Type B pancreatic cell (in vitro differentiated cells): ENCODE measurements at places on chromosomes 2 and 18. TPM values are rescaled to one million over a fixed set of nuclear protein-coding genes. Genes with fewer than 3 reads are reported as not detected.

DNA sequence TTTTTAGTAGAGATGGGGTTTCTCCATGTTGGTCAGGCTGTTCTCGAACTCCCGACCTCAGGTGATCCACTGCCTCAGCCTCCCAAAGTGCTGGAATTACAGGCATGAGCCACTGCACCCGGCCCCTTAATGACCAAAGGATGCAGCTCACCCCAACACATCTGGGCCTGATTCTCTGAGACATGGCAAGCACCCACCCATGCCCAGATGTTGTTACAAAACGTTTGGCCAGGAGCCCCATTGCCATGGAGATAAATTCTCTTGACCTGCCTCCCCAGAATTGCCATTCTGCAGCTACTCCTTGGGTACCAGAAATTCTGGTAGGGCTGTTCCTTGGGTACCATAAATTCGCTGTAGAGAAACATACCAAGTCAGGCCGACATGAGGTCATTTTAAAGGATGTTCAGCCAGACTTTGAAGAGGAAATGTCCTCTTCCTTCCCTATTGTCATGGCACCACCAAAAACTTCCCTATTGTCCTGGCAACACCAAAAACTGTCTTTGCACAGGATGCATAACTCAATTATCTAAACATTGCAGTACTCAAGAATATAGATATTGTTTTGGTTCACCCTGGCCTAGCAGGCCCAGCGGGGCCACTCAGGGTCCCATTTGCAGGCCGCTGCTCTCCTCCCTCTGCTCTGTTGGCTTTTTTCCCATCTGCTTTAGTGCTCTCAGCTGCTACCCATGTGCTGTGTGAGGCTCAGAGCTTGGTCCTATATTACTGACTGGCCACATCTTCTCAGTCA, 160.9 kb upstream of the TTC39C start:
- no peak for DNase-seq

DNA sequence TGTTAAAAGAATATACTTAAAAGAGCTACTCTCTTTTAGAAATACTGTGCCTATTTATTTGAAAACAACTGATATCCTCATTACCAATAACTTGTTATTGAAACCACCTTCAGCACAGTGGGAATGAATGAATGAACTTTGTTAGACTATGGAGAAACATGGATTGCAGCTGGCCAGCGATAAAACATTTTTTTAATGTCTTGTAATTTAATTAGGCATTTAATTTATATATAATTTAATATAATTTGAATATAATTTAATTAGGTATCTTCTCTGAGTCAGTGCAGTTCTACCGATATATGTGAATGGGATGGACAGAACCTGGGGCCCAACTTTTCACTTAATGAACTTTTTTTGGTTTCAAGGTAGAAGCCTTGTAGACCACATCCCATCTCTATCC, 94.4 kb downstream of the KCTD18 start:
- no peak for DNase-seq

DNA sequence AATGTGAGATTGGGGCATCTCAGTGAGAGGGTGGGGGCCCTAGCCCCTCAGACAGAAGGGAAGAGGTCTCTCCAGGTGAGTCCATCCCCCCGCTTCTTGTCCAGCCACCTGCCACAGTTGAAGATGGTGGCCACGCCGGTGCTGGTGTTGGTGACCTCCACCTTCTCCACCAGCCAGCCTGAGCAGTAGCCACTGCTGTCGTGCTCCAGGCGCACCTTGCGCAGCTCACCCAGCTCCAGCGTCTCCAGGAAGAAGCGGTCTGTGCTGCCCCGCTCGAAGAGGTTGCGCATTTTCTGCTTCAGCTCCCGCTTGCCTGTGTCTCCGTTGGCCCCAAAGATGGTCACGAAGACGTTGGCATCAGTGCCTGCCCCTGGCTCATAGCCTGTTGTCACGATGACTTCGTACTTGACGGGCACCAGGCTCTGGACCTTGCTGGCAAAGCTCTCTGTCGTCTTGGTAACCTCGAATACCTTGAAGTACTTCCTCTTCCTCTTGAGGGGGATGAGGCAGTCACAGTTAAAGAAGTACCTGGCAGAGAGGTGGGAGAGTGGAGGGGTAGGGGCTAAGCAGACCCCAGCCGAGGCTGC, 179.5 kb downstream of the LOXHD1 start:
- DNase-seq = no peak

- no peak for DNase-seq
Measured at GRCh38 chr2:132813422-132813821, 143.4 kb upstream of the LYPD1 start.

Gene SNORC
- 7.1 and 28.9 TPM in 2 replicates for total RNA-seq

Gene CNTNAP5
- total RNA-seq = 3.3 and 5.0 TPM in 2 replicates

Gene STRN
- 26.1 and 34.3 TPM in 2 replicates for total RNA-seq
